ENCODE measurements at places on chromosomes 5 and 9.
A peak's percentile ranks its signal among the peaks of the same experiment; 100 is the strongest.

- DNase-seq, result no peak
These were observed 72.5 kb upstream of the SLC1A1 start for GRCh38 chr9:4417578-4418325.

- DNase-seq, result no peak
These were observed 20.7 kb upstream of the MOCS2 start for GRCh38 chr5:53130266-53130665.

- no peak for DNase-seq
These were observed 6.7 kb upstream of the OR1N2 start for GRCh38 chr9:122546196-122546595.

GRCh38 chr9:124871156-124871561 lies 9.2 kb downstream of the ARPC5L start:
- no peak for DNase-seq

DNA sequence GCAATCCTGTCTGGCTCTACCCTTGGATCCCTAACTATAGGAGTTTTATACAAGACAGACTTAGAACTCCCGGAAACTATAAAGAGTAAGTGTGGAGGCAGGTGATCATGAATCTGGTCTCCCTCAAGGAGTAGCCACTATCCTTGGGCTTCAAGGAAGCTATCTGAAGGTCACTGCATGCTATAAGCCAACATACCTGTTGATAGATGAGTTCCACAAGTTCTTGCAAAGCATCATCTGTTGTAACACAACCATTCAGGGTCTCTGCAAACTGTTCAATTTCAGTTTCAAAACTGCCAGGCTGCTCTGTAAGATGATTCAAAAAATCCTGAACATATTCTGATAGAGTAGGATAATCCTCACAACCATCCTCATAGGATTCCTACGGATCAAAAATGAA lies 9.3 kb downstream of the PAIP1 start:
- DNase-seq, result no peak

- DNase-seq, result no peak
These were observed 70.7 kb downstream of the RFX3 start for GRCh38 chr9:3455094-3455493.

DNA sequence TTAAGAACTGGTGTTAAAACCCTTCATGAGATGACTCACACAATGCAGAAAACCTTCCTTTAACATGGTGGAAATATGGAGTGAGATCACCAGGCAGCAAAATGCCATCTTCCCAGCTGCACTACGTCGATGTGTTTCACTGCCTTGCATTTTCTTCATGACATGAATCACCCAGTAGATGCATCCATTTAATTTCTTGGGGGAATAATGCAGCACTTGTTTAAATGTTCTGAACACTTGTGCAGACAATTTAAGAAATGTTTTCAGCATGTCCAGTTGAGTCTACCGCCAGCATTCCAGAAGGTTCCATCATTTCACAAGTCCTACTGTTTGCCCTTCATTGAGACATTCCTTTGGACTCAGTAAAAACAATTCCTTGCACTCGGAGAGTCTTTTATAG lies 81.6 kb downstream of the ADAMTS16 start:
- DNase-seq, result no peak

DNA sequence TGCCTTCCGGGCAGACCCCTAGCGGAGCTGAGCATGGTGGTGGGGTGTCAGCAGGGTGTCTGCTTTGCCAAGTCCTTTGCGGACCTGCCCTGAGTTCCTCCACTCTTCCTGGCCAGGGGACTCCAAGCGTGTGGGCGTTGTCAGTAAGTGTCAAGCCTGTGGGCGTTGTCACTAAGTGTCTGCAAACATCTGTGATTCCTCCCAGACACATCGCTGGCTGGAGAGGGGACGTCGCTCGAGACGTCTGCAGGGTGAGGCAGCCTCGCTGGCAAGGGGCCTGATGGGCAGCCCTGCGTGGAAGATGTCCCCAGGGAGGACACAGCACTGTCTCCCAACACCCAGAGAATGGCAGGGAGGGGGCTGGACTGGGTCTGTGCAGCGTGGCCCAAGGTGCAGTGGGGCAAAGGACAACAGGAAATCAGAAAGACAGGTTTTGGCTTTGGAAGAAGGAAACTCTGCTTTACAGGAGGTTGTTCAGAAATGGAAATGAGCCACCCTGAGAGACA lies 28.8 kb downstream of the ADAMTSL2 start:
- DNase-seq, result no peak

DNA sequence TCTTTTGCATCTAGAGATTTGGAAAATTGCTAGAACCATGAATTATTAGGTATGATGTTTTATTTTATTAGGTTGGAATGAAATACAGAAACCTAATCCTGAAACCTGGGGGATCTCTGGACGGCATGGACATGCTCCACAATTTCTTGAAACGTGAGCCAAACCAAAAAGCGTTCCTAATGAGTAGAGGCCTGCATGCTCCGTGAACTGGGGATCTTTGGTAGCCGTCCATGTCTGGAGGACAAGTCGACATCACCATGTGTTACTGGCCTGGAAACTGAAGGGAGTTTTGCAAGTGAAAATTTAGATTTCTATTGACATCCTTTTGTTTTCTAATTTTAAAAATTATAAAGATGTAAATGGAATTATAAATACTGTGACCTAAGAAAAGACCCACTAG lies 100.7 kb downstream of the NLN start:
- no peak for DNase-seq

- no peak for DNase-seq
These were observed 21.2 kb downstream of the TRIM14 start for GRCh38 chr9:98097836-98098235.

DNA sequence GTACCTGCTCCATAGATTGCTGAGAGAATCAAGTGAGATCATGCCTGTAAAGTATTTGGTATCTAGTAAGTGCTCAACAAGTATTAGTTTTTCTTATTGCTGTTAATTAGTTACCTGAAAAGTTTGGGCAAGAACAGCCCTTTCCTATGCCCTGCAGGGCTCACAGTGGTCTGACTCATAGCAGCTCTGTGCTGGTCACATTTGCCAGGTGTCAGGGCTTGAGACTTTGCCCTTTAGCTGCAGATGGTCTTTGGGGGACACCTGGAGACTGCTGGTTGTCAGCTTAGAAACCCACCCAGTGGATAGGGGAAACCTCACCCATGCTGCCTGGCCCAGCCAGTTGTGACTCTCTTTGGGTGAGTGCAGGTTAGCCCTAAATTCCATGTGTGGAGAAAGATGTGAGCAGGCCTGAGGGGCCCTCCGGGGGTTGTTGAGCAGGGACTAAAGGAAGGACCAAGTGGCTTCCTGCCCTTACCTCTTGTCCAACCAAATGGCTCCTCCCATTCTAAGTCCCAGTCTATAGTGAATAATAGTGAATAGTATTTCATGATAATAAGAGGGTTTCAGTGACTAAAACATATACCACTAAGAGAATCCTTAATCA lies 9.0 kb downstream of the COL27A1 start:
- DNase-seq, result no peak

DNA sequence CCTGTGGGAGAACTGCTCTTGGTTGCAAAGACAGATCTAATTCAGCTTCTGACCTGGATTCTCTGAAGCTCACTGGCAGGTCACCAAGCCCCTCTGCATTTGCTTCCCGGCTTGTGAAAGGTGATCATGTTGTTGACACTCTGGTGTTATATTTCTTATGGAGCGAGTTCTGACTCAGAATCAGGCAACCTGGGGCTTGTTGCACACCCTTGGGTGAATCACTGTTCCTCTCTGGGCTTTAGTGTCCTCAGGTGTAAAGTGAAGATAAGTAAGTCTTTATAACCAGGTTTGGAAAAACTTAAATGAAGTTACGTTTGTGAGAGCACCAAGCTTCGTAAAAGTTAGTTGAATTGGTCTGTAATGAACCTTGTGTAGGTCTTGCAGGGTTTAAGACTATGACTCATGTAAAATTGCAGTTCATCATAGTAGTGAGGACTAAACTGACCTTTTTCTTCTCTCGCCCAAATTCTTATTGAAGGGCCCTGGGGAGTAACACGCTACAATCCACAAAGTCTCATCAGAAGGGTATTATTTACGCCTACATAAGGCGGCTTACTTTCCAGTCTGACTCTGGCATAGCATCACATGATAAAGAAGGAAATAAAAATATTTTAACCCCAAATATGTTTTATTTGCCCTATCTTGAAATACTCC lies 218.6 kb downstream of the TMEM38B start:
- no peak for DNase-seq

- DNase-seq, result no peak
These were observed 5.7 kb downstream of the HBEGF start for GRCh38 chr5:140340605-140341121.

GRCh38 chr5:112880219-112880964 lies 19.3 kb downstream of the SRP19 start:
- DNase-seq, result no peak

GRCh38 chr9:71243951-71244350 lies 122.5 kb upstream of the TRPM3 start:
- no peak for DNase-seq

DNA sequence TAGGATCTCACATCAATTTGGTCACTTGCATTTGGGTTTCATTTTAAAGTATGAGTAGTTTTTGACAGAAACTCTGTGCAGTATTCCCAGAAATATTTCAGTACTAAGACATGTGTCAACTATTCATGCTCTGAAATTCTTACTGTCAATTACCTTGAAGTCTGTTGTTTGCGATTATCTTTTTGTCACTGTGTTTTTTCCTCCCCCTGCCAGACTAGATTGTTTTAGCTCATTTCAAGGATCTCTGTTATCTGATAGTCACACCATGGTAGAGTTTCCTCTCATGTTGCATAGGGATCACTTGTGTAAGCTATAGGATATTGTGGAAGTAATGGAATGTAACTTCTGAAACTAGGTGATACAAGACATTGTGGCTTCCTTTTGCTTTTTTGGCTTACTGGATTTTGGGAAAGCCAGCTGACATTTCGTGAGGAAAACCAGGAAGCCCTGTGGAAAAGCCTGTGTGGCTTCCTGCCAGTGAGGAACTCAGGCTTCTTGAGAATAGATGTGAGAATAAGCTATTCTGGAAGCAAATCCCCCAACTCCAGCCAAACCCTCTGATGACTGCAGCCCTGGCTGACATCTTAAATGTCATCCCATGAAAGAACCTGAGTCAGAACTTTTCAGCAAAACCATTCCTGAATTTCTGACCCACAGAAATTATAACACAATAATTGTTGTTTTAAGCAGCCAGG lies 122.2 kb downstream of the FGF10 start:
- no peak for DNase-seq

- DNase-seq, result no peak
These were observed 9.0 kb downstream of the OR1J1 start for GRCh38 chr9:122468735-122469134.

- DNase-seq, result no peak
These were observed 852.7 kb upstream of the DMAC1 start for GRCh38 chr9:8652255-8652654.

DNA sequence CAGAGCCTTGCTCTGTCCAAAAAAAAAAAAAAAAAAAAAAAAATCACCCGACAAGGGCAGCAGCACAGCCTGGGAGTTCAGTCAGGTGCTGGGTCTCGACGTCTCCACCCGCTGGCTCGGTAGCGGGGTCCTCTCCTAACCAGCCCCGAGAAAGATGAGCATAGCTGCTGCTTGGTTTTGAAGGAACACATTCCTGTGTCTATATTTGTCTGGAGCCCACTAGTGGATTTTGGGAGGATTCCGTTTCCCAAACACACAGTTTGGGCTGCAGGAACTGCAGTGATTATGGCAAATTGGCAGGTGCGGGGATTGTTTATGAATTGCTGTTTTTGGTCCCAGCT lies 1.2 kb downstream of the OTULINL start:
- no peak for DNase-seq

- DNase-seq, result no peak
These were observed 344.1 kb downstream of the TMEM38B start for GRCh38 chr9:106038266-106039001.

DNA sequence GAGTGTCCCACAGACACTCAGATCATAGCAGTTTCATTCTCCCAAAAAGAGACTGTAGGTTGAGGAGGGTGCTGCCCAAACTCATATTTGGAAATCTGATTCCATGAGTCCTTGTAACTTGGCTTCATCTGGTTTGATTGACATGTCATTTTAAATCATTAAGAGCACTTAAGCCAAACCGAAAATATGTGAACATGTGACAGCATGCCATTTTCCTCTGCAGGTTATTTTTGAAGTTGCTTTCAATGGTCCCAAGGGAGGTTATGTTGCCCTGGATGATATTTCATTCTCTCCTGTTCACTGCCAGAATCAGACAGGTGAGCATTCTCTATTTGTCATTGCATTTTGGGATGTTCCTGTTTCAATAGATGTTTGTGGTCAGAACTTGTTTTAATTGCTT lies 87.6 kb downstream of the MAMDC2 start:
- no peak for DNase-seq

DNA sequence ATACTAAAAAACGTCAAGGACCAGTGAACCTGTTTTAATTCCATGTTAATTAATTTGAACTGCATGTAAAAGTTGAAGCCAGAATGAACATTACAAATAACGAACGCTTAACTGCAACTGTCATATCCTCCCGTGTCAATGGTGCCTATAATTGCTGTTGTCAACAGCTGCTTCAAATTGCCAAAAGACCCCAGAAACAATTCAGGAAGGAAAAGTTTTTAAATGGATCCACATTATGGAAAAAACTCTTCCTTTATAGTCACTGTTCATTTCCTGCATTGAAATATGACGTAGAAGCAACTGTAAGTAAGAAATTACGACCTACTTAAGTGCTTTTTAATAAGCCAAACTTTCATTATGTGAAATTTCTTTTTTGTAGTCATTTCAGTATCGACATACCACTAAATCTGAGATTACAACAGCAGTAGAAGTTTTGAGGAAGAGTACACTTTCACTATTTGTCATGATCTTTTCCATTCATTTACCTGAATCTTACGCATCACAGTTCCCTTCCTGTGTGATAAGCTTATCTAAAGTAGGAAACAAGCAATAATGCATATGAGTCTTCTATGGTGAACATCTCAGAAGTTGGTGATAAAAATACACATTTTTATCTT lies 37.8 kb downstream of the MEF2C start:
- DNase-seq, result no peak

DNA sequence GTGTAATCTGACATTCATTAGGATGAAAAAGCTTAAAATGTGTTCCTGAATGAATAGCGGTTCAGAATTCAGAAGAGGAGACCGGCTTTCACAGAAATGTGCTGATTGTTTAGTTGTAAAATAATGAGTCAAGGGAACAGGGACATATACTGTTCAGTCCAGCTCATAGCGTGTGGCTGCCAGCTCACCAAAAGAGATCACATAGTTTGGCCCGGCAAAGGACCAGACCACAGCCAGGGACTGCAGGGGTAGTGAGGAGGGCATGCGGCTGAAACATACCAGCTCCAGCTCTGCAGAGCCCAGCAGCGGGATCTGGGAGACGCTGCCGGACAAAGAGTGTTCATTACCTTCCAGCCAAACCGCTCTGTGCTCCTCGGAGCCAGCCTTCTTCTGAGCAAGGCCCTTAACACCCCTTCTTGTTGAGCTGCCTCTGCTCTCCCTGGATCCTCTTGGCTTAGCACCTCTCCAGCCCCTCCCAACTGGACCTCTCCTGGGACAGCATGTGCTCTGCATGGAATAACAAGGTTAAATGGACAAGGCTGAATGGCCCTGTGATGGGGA lies 116.8 kb upstream of the CNTLN start:
- DNase-seq, result no peak

GRCh38 chr5:91313757-91314673 lies 69.1 kb downstream of the ARRDC3 start:
- peak; percentile 31 for DNase-seq

GRCh38 chr5:39024005-39024404 lies 50.2 kb downstream of the RICTOR start:
- no peak for DNase-seq

GRCh38 chr9:18492612-18493011 lies 18.7 kb downstream of the ADAMTSL1 start:
- DNase-seq, result no peak

All from DMS 273 treated with DMSO at 0.1 percent for 48 hours (cell line).